ENCODE measurements at places on chromosomes 3 and 15.

GRCh38 chr15:70714565-70714964 lies 48.8 kb downstream of the UACA start:
- no peak for DNase-seq

- no peak for DNase-seq
Observed at GRCh38 chr3:71285086-71285485, 298.4 kb downstream of the FOXP1 start.

DNA sequence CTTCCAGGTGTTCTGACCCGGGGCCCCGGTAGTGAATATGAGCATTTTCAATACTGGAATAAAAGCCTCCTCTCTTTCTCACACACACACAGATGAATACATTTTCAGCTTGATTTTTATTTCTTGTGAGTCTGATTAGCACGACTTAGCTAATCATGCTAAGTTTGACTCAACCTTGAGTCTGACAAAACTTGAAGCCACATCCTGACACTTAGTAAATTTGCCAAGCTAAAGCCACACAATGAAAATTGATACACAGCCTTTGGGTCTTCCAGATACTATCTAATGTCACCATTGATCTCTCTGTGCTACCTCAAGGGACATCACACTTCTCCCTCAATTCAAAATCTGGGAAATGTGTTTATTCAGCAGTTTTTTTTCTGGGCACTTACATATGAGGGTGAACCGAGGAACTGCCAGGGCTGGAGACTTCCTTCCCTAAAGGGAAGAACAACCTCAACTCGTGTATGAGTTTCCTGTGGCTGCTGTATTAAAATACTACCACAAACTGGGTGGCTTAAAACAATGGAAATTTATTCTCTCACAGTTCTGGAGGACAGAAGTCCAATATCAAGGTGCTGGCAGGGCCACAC lies 18.6 kb downstream of the TMEM266 start:
- DNase-seq, result no peak

DNA sequence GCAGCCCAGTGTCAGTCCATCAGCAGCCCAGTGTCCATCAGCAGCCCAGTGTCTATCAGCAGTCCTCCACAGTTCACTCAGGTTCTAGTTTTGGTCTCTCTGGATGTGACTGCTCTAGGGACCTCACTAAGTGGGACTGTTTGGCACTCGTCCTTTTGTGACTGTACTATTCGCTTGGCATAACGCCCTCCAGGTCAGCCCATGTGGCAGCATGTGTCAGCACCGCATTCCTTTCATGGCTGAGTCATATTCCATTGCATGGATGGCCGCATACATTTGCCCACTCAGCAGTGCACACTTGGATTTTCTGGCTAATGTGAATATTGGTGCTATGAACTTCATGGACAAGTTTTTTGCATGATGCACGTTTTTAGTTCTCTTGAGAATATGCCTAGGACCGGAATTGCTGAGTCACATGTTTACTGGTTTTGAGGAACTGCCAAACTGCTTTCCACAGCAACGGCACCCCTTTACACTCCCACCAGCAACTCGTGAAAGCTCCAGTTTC lies 16.4 kb downstream of the CHST13 start:
- DNase-seq, result peak; percentile 21

- DNase-seq, result no peak
Observed at GRCh38 chr3:171142985-171143384, 116.5 kb upstream of the SLC2A2 start.

DNA sequence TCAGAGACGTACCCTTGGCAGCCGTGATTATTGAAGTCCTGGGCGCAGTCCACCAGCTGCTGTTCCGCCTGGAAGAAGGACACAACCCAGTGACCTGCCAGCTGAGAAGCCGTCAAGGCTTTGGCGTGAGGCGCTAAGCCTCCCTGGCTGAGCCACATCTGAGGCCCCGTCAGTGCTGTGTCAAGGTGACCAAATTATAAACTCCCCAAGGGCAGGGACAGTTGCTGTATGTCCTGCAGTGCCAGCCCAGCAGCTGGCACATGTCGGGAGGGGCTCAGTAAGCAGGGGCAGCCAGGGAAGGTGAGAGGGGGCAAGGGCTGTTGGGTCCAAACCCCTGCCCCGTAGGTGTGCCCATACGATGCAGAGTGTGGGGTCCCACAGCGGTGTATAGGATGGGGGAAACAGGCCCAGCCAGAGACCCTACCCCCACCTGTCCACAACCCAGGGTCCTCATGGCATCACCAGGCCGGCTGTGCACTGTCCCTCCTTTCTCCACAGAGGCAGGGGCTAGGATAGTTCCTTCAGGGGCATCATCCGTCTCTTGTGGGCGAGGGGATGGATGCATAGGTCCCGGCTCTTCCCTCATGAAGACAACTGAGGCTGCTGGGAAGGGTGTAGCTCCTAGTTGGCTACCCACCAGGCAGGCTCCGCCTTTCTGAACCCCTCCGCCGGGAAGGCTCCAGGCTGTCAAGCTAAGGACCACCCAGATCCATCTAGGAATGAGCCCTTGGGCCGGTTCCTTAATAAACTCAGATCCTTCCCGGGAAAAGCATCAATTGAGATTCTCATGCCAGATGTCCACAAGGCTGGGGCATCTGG lies 13.2 kb downstream of the CTSH start:
- DNase-seq, result no peak

DNA sequence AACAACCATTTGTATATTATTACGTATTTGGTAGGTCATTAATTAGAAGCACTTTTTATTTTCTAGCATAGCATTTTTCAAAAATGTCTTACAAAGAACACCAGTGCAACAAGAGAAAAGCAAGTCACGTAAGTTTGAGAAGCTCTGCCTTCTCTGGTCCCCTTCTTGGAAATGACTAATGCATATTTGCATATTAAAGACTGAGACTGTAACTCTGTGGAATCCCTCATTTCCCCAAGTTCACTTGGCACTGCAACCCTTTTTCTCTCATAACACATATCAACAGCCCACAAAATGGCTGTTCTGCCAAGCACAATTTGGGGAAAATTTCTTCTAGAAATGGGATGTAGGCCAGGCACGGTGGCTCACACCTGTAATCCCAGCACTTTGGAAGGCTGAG lies 176.3 kb downstream of the ERC2 start:
- no peak for DNase-seq

DNA sequence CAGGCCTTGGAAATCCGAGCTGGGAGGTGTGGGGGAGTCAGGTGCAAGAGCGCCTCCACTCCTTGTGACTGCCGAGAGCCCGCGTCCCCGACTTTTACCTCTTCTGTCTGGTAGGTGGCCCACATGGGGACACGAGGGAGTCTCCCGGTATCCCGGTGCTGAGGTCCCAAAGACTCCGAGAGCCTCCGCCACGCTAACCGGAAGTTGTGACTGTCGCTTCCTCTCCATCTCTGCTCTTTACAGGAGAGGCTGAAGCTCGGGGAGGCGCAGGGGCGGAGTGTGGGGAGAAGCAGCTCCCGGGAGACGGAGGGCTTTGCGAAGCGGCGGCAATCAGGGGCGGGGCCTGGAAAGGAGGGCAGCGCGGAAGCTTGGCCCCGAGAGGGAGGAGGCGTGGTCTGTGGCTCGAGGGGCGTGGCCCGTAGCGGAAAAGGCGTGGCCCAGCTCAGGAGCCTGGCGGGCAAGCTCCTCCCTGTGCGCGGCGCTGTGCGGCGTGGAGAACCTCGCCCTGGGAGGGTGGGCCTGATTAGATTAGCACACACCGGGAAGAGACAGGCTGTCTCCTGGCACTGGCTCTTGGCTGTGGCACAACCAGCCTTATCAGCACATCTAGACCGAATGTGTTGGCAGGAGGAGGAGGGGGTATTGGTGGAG lies 143.9 kb downstream of the GABRB3 start:
- DNase-seq, result peak; percentile 22

- no peak for DNase-seq
Observed at GRCh38 chr15:79728867-79729266, 167.9 kb downstream of the MTHFS start.

- no peak for DNase-seq
Observed at GRCh38 chr15:40054605-40054854, 15.5 kb upstream of the SRP14 start.

GRCh38 chr3:12793701-12794100 lies 2.8 kb upstream of the CAND2 start:
- DNase-seq, result no peak

DNA sequence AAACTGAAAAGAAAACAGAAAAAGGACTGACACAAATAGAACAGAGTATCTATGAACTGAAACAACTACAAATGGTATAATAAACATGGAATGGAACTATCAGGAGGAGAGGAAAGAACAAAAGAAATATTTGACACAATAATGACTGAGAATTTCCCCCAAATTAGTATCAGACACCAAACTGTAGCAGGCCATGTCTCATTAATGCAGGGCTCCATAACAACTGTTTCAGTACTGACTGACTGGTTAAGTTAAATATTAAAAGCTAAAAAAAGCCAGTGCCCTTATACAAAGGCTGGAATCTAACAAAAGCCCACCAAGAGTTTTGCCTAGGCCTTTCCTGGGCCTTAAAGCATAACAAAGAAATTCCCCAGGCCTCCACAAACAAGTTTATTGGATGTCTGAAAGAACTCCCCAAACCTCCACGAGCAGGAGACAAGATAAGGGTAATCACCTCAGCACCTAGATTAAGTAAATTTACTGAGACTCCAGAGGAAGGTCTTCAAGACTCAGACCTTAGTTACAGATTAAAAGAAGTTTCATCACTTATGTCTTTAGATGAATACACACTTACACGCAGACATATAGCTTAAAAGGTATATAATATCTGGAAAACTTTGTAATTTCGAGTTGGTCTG lies 45.7 kb downstream of the KPNA1 start:
- no peak for DNase-seq

GRCh38 chr3:72661115-72661457 lies 187.2 kb downstream of the SHQ1 start:
- DNase-seq, result no peak

- no peak for DNase-seq
Observed at GRCh38 chr15:74264081-74264501, 28.0 kb downstream of the CCDC33 start.

DNA sequence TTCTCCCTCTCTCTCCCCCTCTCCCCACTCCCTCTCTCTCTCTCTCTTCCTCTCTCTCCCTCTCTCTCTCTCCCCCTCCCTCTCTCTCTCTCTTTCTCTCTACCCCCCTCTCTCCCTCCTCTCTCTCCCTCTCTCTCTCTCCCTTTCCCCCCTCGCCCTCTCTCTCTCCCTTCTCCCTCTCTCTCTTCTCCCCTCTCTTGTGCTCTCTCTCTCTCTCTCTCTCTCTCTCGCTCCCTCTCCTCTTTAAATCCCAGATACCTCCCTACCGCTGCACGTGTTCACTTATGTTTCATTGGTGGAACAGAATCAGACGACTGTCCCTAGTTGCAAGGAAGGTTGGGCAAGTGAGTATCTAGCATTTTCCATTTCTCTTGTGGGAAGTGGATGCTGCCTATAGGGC lies 166.5 kb downstream of the EBLN2 start:
- DNase-seq, result no peak

DNA sequence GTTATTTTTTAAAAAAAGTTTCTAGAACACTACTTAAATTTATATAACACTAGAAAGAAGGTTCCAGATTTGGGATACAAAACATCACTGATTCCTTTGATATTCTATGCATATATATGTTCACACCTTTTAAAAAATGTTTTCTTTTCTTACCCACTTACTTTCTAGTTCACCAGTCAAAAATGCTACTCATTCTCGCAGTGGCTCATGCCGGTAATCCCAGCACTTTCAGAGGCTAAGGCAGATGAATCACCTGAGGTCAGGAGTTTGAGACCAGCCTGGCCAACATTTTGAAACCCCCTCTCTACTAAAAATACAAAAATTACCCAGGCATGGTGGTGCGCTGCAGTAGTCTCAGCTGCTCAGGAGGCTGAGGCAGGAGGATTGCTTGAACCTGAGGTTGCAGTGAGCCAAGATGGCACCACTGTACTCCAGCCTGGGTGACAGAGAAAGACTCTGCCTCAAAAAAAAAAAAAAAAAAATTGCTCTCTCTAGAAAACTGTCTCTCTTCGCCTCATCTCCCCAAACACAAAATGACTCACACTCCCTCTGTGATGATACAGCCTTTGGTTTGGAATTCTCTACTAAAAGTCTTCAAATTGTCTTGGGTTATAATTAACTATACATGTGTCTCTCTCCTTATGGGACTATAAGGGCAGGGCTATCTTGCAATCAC lies 52.6 kb upstream of the TGFBR2 start:
- peak; percentile 31 for DNase-seq

DNA sequence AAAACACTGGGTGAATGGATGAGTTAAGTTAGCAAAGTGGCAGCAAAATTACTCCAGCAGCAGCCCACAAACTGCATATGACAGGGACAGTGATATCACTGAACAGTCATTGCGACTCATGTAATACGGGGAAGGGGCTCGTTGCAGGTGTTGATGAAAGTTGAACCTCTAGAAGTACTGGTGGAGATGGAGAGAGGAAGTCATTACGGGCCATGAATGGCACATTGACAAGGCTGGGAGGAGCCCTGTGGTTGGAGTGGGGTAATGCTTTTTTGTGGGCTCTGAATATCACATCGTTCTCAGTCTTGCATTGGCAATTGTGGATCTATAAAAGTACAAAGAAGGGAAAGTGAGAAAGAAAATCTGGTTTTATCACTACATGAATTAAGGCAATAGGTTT lies 278.1 kb downstream of the ZPLD1 start:
- DNase-seq, result no peak

DNA sequence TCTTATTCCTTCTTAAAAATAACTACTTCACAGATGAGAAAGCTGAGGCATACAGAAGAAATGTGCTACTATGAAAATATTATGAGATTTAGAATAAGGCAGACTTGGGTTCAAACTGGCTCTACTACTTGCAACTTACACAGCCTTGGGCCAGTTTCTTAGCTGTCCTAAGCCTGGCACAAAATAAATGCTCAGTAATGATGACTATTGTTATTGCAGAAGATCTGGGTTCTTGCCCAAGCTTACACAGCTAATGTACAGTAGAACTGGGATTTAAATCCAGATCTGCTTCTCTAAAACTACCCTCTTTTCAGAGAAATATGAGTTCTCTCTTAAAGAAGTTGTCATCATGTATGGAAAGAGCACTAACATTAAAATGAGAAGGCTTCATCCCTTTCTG lies 228.2 kb upstream of the TPRG1 start:
- no peak for DNase-seq

- DNase-seq, result no peak
Observed at GRCh38 chr15:34620814-34621213, 37.4 kb upstream of the GOLGA8B start.
